ENCODE measurements at places on chromosomes 6 and 20.

DNA sequence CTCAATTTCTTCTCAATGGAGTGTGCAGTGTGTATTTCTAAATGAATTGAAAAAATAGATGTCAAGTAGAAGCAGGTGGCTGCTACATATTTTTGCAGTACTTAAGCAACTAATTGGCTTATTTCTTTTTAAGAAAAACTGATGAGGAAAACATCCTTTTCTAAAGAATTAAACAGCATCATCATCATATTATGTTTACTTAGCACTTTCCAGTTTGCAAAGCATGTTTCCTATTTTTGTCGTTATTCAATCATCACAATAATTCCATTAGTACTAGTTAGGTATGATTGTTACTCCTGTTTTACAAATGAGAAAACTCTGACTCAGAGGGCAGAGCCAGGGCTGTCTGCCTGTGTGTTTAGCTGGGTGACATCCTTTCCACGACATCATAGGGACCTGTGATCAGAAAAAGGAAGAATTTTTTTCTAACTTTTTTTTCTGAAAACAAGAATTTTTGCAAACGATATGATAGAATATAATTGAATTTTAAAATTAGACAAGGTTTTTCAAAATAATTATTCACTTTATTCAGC is 22.7 kb upstream of the BMP6 start:
- no peak for DNase-seq

GRCh38 chr20:1576641-1577040 is 19.1 kb upstream of the SIRPD start:
- no peak for DNase-seq

DNA sequence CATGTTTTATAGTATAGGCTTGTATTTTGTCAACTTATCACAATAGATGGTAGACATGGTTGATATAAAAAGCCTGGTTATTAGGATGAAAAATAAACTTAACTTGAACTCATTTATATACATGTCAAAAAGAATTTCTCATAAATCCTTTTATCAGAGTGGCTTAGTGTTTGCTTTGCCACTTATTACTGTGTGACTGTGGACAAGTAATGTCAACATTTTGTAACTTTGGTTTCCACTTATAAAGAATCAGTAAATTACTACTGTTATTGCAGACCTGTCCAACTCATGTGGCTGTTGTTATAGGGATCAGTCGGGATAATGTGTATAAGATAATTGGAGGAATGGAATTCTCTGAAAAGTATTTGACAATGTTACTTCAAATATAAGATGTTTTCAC is 894.8 kb upstream of the FLRT3 start:
- no peak for DNase-seq

DNA sequence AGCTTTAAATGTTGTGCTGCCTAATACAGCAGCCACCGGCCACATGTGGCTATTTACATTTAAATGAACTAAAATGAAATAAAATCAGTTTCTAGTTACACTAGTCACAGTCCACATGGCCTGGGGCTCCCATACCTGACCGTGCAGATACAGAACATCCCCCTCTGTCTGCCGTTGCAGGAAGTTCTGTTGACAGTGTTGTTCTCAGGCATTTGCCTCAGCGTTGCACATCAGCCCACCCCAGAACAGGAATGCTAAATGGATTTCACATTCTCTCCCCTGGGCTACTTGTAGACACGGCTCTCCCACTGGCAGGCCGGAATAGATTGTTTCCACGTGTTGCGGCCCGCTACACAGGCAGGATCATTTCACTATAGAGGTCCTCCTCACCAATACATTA is 26.3 kb downstream of the JAG1 start:
- no peak for DNase-seq

- DNase-seq = no peak
Measured at GRCh38 chr6:29251736-29252135, 49.8 kb upstream of the OR14J1 start.

Data from left kidney (tissue), 8 donors.